Right ventricle myocardium inferior (tissue), 1 donor: ENCODE measurements at places on chromosomes 13 and 19. TPM values are rescaled to one million over a fixed set of nuclear protein-coding genes. Genes with fewer than 3 reads are reported as not detected.

PPM1N gene
- total RNA-seq: 0.65 TPM

DAZAP1 gene
- total RNA-seq: 88.4 TPM

SULT2A1 gene
- total RNA-seq: not detected

EMP3 gene
- total RNA-seq: 54.3 TPM

TNNT1 gene
- 66.0 TPM for total RNA-seq

CFD gene
- 655 TPM for total RNA-seq

CERS1 gene
- total RNA-seq: 0.30 TPM

LGALS4 gene
- 0.76 TPM for total RNA-seq

MLLT1 gene
- 40.1 TPM for total RNA-seq

ATCAY gene
- not detected for total RNA-seq

CABP5 gene
- total RNA-seq: not detected

SOX21 gene
- total RNA-seq: not detected

GDF15 gene
- total RNA-seq: 0.46 TPM

LRG1 gene
- total RNA-seq: 0.73 TPM

CYP4F2 gene
- not detected for total RNA-seq

ZNF577 gene
- 8.4 TPM for total RNA-seq

FAM124A gene
- 12.1 TPM for total RNA-seq

CNN1 gene
- total RNA-seq: 174 TPM

PGLYRP2 gene
- total RNA-seq: not detected

SYCN gene
- not detected for total RNA-seq

IQCN gene
- total RNA-seq: 0.43 TPM

SIGLEC5 gene
- not detected for total RNA-seq

RFPL4A gene
- not detected for total RNA-seq

POU2F2 gene
- 1.5 TPM for total RNA-seq

ERCC5 gene
- total RNA-seq: 27.3 TPM

ACP5 gene
- 2.3 TPM for total RNA-seq

MEGF8 gene
- 32.6 TPM for total RNA-seq

CLEC4G gene
- total RNA-seq: 2.2 TPM

ZNF266 gene
- total RNA-seq: 7.2 TPM

ZNF541 gene
- 1.2 TPM for total RNA-seq

TBXA2R gene
- 4.1 TPM for total RNA-seq

CD70 gene
- not detected for total RNA-seq

FCAR gene
- total RNA-seq: 0.27 TPM

SMAD9 gene
- total RNA-seq: 1.9 TPM

ZNF726 gene
- 0.38 TPM for total RNA-seq

CEBPA gene
- 4.9 TPM for total RNA-seq

NPHS1 gene
- not detected for total RNA-seq

DHRS12 gene
- 10.2 TPM for total RNA-seq

RDH8 gene
- total RNA-seq: not detected
